Stimulated activated CD8-positive, alpha-beta memory T cell treated with anti-CD3 and anti-CD28 coated beads, Interleukin-4, amount 100 ng/mL, for 4 hours (primary cell): ENCODE measurements at places on chromosomes 5 and 9.

DNA sequence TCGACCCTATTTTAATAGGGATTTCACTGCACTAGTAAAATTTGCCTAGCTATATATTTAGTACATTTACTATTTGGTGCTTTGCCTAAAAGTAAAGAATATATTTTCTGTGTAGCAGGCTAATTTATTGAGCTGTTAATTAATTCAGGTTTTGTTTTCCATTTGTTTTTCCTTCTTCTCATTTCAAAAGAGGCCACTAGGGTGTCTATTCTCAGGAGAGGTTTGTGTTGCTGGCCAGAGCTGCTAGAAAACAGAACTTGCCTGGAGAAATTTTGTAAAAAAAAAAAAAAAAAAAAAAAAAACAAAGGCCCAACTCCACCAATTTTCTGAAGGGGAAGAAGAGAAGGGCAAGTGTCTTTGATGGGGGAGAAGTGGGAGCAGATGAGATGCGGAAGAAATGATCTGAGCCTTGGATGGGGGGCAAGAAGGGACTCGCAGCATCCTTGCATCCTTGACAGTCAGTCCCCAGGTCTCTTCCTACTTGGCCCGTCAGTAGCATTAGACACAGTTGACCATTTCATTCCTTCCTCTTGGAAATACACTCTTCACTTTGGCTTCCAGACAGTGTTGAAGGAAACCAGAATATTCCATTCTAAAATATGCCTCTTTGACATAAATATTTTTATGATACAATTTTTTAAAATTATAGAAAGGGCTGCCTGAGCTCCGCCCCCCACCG, 318.5 kb downstream of the TRPM3 start:
- no peak for DNase-seq

- DNase-seq, result no peak
Observed at GRCh38 chr5:10701567-10702039, 59.4 kb downstream of the DAP start.

GRCh38 chr9:112784020-112784785, 33.6 kb downstream of the SNX30 start:
- no peak for DNase-seq

DNA sequence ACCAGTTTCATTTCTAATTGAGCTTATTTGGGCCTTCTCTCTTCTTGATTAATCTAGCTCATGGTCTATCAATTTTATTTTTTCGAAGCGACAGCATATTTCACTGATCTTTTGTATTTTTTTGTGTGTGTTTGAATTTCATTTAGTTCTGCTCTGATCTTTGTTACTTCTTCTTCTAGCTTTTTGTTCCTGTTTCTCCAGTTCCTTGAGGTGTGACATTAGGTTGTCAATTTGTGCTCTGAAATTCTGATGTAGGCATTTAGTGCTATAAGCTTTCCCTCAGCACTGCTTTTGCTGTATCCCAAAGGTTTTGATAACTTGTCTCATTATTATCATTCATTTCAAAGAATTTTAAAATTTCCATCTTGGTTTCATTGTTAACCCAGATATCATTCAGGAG, 67.3 kb downstream of the STRBP start:
- DNase-seq, result no peak

DNA sequence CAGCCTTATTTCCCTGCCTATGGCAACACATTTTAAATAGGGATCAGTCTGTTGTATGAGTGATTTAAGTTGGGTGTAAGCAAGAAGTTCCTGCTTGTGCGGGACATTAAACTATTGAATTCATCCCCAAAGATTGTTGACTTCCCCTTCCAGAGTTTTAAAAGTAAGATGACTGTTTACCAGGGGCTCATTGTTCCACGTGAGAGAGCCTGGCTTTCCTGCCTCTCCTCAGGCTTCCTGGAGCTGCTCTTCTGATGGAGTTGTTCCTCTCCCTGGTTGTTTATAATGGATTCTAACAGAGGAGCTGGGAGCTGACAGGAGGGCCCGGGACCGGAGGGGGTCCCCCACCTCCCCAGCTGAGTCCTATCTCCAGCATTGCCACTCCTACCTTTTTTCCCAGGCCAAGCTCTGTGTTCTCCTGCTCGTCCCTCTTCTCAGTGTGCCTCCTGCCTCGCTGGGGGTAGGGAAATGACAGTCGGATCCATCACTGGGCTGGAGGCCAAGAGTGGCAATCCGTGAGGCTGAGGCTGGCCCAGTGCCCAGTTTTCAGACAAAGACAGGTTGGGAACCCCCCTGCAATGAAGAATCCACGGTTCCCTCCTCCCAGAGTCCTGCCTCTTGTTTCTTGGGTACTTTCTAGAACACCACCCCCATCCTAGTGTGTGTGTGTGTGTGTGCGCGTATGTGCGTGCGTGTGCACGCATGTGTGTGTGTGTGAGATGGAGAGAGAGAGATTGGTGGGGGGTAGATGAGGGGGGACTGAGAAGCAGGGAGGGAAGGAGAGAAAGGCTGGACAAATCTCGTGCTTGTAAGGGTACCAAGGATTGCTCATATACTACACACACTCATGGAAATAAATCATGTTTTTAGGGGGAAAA, 123.7 kb upstream of the NFIB start:
- DNase-seq, result no peak

DNA sequence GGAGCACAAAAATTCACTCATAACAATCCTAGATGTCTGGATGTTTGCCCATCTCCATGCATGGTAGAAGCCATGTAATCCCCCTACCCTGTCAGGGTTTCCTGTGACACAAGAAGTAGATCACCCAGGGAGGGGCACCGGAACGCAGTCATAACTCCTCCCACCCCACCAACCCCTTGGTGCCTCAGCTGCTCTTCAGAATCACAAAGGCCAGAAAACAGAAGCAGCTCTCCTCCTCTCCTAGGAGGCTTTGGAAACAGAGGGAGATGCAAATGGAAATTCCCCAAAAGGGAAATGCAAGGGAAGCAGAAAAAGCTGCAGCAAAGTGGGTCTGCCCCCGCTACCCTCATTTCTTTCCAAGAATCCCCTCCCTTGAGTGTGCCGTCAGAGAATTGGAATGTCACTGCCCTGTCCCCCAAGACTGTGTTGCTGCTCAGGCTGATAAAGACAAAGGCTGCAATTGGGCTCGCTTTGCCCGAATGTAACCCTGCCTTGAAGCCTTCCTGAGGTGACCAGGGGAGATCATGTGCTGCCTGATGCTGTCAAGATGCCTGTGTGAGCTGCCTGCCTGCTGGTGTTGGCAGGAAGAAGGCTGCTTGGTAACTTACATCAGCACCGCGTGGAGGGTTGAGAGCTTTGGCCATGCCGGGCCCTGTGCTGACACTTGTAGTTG, 65.5 kb upstream of the ABCA1 start:
- DNase-seq, result no peak

GRCh38 chr5:29307478-29307877, 1886.0 kb upstream of the CDH6 start:
- DNase-seq, result no peak

GRCh38 chr9:130779153-130779855, 55.8 kb upstream of the ABL1 start:
- no peak for DNase-seq

DNA sequence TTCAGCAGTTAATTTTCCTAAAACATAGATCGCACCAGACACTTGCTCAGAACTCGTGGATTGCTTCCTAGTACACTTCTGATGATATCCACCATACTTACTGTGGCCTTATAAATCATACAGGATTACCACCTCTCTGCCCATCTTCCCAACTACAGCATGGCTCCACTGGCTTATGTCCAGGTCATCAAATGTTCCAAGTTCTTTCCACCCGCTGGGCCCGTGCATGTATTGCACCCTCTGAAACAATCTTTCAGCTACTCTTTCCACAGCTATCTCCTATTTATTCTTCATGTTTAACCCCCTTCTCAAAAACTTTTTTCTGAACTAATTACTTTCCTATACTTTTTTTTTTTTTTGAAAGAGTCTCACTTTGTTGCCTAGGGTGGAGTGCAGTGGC, 18.5 kb downstream of the FBXW2 start:
- no peak for DNase-seq

- DNase-seq, result no peak
Observed at GRCh38 chr5:169789417-169789940, 152.4 kb downstream of the DOCK2 start.
